ENCODE measurements at places on chromosomes 16 and 17.
A peak's percentile ranks its signal among the peaks of the same experiment; 100 is the strongest.

DNA sequence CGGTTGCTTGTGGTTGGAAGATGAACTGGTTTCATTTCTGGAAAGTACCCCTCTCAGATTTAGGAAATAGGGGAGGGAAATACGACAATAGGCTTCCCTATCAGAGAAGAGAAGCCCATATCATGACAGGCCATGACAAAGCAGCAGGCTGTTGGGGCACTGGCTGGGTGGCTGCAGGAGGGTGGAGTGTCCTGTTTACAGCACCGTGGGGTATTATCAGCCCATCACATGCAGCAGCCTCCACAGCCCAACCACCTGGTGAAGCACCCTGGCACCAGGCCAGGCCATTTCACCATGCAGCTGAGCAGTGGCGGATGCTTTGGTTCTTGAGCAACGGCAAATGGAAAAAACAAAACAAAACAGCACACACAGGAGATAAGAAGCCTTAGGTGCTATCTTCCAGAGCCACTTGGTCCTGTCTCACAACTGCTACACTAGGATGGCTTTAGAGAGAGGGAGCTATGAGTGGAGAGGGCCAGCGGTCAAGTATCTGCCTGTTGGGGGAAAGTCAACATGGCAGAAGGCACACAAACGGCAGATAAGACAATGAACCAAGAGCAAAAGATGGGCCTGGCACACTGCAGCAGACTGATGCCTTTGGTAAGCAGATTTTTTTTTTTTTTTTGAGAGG, 24.2 kb downstream of the FAM117A start:
- DNase-seq, result peak; percentile 95

DNA sequence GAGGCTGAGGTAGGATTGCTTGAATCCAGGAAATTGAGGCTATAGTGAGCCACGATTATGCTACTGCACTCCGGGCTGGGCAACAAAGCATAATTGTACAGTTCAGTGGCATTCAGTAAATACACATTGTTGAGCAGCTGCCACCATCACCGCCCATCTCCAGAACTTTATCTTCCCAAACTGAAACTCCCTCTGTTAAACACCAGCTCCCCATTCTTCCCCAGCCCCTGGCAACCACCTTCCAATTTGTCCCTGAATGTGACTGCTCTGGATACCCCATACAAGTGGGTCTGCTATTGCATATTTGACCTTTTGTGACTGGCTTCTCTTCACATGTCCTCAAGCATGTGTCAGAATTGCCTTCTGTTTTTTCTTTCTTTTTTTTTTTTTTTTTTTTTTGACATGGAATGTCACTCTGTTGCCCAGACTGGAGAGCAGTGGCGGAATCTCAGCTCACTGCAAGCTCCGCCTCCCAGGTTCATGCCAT, 2.9 kb downstream of the RPL38 start:
- no peak for DNase-seq

- DNase-seq, result no peak
These were observed 23.0 kb upstream of the CAPNS2 start for GRCh38 chr16:55543472-55543871.

- no peak for DNase-seq
These were observed 2.3 kb upstream of the ABCA9 start for GRCh38 chr17:69062860-69063581.

GRCh38 chr17:59668816-59669215, 38.4 kb downstream of the PTRH2 start:
- DNase-seq, result no peak

DNA sequence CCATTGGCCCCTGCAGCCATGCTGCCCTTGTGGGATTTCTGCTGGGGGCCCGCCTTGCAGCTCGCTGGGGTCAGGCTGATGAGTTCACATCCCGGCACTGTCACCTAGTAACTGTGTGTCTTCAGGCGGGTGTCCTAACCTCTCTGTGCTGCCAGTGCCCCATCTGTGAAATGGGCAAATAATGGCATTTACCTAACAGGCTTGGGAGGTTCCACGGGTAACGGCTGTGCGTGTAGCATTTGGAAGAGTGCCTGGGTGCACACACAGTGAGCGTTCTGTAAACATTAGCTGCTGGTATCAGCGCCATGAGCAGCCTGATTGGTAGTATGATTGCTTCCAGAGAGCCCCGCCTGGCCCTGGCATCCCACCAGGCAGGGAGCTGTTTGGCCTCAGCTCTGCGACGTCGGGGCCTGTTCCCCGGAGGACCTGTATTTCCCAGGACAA, 167.3 kb upstream of the GSE1 start:
- DNase-seq, result no peak

DNA sequence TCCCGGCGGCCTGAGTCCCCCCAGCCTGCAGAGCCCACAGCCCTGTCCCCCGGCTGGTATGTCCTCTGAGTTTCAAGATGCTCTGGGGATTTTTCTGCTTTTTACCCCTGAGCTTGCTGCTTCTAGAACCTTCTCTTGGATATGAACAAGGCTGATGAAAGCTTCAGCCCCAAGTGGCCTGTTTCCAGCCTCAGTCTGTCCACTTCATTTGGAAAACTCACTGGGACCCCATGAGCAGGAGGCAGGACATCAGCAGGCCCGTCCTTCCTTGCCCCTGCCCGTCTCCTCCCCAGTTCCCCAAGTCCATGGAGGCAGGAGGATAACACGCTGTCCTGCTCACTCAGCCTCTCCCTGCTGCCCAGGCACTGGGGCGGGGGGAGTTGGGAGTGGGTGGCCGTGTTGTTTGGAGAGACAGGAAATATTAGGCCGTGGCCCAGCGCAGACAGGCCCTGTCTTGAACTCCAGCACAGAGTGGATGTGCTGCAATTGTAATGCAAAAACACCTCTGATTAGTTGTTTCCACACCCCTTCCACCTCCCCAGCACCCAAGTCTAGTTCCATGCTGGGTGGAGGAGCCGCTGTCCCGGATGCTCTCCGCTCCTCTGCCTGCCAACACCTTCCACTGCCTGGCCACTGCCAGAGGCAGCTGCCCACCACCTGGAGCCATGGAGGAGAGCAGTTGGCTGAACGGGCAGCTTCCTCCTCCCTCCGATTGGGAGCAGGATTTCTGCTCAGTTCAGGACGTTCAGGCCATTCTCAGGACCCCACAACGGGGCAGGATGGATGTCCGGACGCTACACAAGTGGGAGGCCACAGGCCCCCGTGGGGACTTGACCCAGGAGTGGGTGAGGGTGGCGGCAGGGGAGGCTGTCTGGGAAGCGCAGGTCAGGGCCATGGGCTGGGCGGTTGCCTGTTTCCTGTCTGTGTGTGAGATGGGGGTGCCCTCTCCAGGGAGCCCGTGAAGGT, 216.9 kb upstream of the GSE1 start:
- DNase-seq, result no peak

- DNase-seq, result no peak
These were observed 40.9 kb downstream of the PIK3R5 start for GRCh38 chr17:8924595-8924994.

GRCh38 chr16:616733-617586, 13.8 kb upstream of the WFIKKN1 start:
- DNase-seq, result no peak

GRCh38 chr17:28573040-28573380, 1.7 kb upstream of the PIGS start:
- no peak for DNase-seq

DNA sequence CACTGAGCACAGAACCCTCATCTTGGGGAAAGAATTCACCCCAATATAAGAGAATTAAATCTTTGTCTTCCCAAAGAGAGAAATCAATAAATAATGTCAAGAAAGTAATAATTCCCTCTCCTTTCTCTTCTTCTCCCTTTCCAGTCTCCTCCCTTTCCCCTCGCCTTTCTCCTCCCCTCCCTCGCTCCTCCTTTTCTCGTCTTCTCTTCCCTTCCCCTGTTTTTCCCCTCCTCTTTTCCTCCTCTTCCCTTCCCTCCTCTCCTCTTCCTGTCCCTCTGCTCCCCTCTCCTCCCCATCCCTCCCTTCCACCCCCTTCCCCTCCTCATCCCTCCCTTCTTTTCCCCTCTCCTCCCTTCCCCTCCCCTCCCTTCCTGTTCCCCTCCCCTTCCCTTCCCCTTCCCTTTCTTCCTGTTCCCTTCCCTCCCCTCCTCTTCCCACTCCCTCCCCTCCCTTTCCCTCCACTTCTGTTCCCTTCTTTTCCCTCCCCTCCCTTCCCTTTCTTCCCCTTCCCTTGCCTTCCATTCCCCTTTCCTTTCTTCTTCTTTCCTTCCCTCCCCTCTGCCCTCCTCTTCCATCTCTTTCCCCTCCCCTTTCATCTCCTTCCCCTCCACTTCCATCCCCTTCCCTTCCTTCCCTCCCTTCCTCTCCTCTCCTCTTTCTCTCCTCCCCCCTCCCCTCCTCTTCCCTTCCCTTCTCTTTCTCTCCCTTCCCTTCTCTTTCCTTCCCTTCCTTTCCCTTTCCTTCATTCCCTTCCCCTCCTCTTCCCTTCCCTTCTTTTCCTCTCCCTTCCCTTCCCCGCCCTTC, 363.6 kb downstream of the SHISA9 start:
- no peak for DNase-seq

GRCh38 chr16:3949287-3949686, 68.8 kb upstream of the CREBBP start:
- no peak for DNase-seq

DNA sequence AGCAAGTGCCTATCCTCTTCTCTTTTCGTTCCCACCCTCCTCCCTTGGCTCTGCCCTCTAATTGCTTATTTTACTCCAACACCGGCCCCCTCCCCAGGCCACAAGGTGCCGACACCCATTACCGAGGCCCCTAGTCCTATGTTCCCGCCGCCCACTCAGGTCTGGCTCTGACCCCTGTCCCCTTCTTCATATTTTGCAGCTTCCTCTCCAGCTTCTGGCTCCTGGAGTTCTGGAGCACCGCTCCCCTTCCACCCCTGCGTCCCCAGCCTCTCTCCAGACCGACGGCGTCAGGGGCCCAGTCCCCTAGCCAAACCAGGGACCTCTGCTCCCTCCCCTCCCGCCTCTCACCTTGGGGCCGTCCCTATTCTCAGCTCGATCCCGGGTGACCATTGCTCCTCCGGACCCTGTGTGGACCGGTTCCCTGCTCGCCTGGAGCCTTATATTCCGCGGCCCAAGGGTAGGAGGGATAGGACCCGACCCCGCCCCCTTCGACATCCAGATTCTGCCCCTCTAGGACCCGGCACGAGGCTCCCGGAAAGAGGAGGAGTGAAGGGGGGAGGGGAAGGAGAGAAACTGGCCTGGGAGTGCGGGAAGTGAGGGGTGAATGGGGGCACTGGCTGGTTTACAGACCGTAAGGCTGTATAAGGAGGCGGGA, at the start of gene HES7:
Gene HES7 (minus strand): TSS at position 412 of the 655 bp plus-strand sequence. CDS start 22 bp downstream, at position 390.
- DNase-seq, result no peak

GRCh38 chr16:80015566-80015965, 415.0 kb upstream of the MAF start:
- DNase-seq, result no peak

- DNase-seq, result no peak
These were observed 41.6 kb downstream of the PRKCB start for GRCh38 chr16:23877107-23878070.

GRCh38 chr16:4909825-4910224, 27.1 kb downstream of the PPL start:
- no peak for DNase-seq

GRCh38 chr17:11598274-11599221, at the start of gene DNAH9:
DNAH9 (plus strand) TSS chr17:11598470; CDS start chr17:11598499, 29 bp downstream.
- no peak for DNase-seq

DNA sequence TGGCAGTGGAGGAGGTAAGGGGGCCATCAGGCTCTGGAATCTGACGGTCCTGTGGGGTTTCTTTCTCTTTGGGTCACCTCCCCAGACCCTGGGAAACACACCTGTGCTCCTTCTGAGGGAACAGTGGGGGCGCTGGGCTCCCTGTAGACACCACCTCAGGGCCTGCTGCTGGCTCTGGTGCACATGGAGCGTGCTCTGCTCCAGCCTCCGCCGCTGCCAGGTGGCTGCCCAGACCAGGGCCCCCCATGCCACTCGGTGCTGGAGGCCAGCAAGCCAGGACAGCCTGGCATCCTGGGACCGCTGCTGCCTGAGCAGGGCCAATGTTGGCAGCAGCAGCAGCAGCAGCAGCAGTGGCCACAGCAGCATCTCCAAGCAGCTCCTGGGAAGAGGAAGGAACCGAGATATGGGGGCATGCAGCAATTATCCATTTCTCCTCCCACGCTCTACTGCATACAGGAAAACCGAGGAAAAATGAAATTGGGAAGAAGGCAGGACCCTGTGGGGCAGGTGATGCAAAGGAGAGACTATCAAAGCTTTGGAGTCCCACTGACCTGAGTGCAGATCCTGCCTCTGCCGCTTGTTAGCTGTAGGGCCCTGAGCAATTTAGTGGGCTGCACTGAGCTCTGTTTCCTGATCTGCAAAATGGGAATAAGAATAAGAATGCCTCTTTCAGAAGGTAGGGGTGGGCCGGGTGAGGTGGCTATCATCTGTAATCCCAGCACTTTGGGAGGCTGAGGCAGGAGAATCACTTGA, 902 bp downstream of the GHDC start:
- DNase-seq, result no peak

- no peak for DNase-seq
These were observed 10.2 kb upstream of the MRC2 start for GRCh38 chr17:62616993-62617893.

DNA sequence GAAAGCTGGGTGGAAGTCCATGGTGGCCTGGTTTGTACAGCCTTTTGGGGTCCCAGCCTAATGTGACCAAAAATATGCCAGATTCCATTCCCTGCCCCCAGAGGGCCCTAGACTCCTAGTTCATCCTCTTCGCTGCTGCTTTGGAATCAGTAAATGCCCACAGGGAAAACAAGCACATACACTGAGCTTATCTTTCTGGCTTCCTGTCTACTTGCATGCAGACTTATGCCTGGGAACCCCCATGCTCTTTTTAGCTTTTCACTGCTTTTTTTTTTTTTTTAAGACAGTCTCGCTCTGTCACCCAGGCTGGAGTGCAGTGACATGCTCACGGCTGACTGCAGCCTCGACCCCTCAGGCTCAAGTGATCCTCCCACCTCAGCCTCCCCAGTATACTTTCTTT, 6.2 kb upstream of the CD300LG start:
- DNase-seq, result no peak

DNA sequence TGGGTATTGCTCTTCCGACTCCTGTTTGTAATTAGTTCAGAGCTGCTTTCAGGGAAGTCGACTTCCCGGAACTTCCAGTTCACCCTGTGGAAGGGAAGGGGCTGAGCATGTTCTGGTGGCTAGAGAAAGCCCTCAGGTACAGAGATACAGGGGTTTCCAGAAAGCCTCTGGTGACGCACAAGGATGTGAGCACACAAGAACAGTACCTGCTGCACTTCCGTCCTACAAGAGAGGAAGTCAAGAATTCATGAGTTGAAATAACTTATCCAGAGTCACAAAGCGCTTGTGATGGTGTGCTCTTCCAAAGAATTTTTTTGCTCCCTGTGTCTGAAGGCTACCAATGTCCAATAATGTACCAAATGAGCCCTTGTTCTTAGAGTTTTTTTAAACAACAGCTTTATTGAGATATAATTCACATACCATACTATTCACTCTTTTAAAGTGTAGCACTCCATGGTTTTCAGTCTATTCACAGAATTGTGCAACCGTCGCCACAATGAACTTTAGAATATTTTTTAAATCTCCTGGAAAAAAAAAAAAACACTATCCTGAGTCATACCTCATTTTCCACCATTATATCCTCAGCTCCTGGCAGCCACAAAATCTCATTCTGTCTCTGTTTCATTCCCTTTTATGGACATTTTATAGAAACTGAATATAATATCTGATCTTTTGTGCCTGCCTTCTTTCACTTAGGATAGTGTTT, 327.6 kb downstream of the CDH13 start:
- DNase-seq, result no peak

GRCh38 chr16:78117391-78117790, 17.9 kb downstream of the WWOX start:
- no peak for DNase-seq
